ENCODE measurements at places on chromosomes 5 and 9.

- DNase-seq: no peak
Measured at GRCh38 chr5:57895766-57896165, 413.2 kb upstream of the ACTBL2 start.

DNA sequence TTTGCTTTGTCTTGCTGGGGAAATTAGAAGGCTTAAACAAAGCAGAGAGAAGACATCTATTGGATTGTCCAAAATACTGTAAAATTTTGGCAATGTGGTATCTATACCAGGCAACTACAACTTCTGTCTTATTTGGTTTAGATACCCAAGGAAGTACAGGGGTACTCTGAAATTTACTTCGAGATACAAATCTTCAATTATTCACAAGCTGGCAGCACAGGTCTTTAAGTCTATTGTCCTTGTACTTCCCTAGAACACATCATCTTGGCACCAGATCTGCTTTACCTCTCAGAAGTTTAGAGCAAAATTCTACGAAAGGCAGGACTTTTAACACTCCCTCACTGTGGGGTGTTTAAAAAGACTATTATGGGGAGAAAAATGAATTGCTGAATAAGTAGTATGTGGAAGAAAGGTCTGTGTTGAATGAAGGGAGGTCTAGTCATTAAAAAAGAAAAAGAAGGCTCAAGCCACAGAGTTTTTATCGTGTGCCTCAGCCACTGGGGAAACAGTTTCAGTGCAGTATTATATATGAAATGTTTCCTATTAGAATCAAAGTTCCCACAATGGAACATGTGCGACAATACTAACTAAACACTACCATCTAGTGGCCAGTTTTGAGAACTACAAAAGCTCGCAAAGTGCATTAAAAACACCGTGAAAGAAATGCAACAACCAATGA, 93.7 kb downstream of the PDE4D start:
- DNase-seq: peak; percentile 61

DNA sequence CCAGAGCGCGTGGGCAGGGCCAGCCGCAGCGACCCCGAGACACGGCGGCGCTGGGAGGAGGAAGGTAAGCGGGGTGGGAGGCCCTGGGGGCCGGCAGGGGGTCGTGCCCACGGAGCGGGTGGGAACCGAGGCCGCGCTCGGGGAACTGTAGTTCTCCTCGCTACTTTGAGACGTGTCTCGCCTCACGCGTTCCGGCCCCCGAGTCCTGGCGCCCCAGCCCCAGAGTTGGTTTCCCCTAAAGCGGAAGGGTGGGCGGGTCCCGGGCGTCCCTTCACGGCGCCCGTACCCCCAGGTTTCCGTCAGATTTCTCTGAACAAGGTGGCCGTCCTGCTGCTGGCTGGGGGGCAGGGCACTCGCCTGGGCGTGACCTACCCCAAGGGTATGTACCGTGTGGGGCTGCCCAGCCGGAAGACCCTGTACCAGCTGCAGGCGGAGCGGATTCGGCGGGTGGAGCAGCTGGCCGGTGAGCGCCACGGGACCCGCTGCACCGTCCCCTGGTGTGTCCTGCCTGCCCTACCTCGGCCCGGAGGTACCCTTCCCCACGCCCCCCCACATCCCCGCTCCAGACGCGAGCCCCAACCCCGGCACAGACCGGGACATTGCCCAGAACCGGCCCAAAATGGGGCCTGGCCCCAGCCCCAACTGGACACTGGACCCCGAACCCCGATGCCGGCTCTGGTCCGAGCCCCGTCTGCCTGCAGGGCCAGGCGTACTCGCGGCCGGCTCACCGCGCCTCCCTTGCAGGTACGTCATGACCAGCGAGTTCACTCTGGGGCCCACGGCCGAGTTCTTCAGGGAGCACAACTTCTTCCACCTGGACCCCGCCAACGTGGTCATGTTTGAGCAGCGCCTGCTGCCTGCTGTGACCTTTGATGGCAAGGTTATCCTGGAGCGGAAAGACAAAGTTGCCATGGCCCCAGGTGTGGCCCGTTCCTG, 709 bp downstream of the UAP1L1 start:
- DNase-seq: no peak

- no peak for DNase-seq
Measured at GRCh38 chr9:114923918-114924317, 6.5 kb downstream of the TNFSF8 start.

- DNase-seq: no peak
Measured at GRCh38 chr5:120228262-120229031, 235.7 kb upstream of the PRR16 start.

DNA sequence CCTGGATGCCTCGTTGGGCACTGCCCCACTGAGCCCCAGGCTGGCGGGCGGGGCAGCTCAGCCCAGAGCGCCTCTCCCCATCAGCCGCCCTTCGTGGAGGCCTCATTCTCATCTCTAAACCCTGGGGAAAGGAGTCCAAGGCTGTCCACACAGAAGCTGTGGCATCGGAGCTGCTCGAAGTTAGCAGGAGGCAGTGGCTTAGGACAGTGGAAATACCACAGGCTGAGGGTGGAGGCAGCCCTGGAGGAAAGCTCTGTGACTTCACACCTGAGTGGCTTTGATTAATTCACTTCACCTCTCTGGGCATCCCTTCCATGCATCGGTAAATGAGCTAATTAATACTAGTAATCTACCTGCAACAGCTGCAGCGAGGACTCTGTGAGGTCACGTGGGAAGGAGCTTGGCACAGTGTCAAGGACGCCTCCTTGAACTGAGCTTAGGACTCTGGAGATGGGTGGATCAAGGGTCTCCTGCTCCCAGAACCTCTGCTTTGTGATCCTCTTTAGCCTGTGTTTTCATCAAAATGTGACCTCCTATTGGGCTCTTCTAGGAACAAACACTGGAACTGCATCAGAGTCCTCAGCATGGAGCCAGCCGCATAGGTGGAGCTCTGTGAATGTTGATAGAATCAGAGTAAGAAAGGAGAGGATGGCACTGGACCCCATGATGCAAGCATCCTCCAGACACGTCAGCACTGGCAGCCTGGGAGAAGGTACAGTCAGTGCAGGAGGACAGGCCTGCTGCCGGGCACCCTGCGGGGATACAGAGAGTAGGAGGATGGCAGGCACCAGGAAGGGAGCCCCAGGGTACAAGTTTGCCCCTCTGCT, 842 bp upstream of the ANGPTL2 start:
- no peak for DNase-seq

DNA sequence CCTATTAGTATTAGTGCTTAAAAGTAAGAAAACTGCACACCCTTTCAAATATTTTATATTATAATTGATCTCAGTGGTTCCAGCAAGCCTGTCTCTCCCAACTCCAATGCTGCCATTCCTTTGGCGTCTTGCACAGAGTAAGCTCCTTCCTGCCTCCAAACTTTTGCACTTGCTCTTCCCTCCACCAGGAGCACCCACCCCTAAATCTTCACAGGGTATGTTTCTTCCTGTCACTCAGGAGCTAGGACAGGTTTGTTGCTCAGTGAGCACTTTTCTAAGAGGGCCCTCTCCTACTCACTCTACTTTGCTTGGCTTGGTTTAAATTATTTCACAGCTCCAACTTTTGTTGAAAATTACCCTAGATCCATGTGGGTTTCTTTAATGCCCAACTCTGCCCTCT, 189.1 kb upstream of the ADRA1B start:
- no peak for DNase-seq

GRCh38 chr5:154189256-154189818, 1.2 kb upstream of the GALNT10 start:
- no peak for DNase-seq

- DNase-seq: no peak
Measured at GRCh38 chr9:19127871-19128500, 694 bp upstream of the PLIN2 start.

DNA sequence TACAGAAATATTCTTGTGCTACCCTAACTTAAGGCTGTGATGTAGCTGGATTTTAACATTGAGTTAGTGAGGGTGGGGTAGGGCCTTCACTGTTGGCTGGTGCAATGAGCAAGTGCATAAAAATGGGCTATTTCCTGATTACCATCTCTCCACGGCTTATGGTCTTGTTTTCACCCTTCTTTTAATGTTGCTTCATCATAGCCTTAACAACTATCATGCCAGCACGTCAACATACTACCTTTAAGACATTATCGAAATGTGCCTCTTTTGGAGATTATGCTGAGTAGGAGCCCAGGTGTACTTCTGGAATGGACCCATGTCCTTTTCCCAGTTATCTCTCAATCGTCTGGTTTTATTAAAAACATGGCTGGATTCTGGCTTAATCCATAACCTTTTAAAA, 350.9 kb upstream of the ACTBL2 start:
- DNase-seq: no peak

DNA sequence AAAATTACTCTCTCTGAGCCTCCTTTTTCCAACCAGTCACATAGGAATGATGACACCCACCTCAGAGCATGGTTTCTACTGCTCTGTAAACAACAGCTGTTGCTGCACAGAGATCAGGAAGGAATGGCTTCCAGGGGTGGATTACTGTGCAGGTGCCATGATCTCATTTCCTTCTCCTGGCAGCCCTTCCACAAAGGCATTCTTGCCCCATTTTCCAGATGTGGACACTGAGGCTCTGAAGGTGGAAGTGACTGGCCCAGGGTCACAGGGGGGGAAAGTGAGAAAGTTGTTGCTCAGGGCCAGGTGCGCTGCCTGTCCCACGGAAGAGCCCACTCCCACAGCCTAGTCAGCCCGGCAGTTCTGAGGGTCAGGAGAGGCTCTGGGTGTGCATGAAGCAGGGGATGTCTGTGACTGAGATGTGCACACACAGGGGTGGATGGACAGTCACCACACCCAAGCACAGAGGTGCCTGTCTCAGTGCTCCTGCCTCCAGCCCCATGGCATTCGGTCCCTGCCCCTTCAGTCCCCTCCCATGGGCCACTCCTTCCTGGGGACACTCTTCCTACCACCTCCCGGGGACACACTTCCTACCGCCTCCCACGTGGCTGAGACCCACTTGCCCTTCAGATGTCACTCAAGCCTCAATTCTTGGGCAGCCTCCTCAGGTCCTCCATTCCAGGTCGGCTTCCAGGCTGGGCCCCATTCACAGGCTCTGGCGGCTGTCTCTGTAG, 17.0 kb downstream of the FGFR4 start:
- DNase-seq: no peak

DNA sequence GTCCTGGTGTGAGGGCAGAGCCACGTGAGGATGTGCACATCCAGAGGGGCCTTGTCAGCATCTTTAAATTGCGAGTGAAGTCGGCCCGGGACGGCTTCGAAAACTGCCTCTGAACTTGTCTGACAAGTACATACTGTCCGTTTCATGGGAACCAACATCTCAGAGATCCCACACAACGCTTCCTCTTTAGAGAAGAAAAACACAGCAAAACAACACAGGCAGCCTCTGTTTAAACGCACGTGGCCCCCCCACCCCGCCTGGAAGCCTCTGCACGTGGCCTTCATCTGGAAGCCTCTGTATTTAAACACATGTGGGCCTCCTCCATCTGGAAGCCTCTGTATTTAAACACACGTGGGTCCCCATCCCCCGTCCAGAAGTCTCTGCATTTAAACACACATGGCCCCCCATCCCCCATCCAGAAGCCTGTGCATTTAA, 29.2 kb downstream of the CEP72 start:
- no peak for DNase-seq

DNA sequence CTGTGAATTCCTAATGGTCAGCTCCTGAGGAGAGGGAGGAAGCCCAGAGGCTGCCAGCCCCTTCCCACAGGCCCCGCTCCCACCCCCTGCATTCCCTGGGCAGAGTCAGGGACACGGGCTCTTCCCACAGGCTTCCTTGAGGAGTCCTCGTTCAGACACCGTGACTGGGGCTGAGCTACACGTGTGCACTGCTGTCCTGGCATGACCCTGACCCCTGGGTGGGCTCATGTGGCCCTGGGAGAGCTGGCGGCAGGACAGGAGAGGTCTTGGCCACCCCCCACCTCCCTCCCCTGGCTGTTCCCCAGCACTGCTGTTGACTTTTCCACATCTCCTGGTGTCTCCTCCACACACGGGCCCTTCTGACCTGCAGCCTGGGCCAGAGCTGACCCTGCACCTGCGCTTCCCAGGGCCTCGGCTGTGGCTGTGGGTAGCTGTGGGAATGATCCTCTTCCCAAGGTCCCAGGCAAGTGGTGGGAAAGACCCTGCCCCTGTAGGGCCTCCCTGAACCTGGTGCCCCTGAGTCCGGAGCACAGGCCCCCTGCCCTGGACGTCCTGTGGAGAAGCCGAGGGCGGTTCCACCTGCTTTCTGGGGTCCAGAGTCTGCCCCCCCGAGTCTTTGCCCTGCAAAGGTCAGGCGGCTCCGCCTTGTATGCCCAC, 56.5 kb upstream of the NKD2 start:
- DNase-seq: no peak

DNA sequence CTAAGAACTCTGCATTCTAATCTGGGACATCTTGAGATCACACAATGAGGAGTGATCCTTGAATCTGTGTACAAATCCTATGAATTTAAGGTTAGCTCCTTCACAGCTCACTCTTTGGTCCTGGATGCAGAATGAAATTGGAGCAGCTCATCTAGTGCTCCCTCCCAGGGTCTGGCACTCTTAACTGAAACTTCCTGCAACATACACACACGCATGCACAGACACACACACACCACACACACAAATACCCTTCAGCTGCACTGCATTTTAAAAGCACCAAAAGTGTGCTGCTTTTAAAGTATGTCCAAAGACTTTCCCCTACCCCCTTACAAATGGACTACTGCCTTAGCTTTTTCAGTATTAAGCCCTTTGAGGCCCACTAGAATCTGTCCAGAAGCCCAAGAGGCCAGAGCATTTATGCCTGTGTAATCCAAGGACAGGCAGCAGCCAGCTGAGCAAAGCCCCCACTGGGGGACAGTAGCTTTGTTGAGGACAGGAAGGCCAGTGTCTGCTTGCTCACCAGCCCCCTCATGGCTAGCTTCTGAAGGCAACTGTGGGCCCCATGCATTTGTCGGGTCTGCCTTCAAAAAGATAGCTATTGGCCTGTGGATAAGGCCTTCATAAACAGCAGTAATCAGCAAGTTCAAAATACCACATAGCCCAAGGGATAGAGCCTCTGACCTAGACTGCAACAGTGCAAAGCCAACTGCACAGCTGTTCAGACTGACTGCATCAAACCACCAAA, 43.6 kb downstream of the CDO1 start:
- DNase-seq: no peak
